ENCODE measurements at places on chromosomes 11 and 22.

- DNase-seq, result no peak
Observed at GRCh38 chr11:115585361-115586024, 81.3 kb upstream of the CADM1 start.

- no peak for DNase-seq
Observed at GRCh38 chr11:1049071-1049405, 12.5 kb upstream of the MUC6 start.

- no peak for DNase-seq
Observed at GRCh38 chr11:71114124-71114851, 138.1 kb downstream of the SHANK2 start.

DNA sequence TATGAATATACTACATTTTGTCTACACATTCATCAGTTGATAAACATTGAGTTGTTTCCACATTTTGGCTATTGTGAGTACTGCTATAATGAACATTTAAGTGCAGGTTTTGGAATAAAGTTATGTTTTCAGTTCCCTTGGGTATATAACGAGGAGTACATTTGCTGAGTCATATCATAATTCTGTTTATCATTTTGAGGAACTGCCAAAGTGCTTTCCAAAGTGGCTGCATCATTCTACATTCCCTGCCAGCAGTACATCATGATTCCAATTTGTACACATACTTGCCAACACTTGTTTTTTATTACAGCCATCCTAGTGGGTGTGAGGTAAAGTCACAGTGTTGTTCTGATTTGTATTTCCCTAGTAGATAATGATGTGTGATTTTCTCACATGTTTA is 1458.6 kb upstream of the TENM4 start:
- DNase-seq, result no peak

GRCh38 chr11:21895686-21896085 is 297.2 kb upstream of the ANO5 start:
- no peak for DNase-seq

DNA sequence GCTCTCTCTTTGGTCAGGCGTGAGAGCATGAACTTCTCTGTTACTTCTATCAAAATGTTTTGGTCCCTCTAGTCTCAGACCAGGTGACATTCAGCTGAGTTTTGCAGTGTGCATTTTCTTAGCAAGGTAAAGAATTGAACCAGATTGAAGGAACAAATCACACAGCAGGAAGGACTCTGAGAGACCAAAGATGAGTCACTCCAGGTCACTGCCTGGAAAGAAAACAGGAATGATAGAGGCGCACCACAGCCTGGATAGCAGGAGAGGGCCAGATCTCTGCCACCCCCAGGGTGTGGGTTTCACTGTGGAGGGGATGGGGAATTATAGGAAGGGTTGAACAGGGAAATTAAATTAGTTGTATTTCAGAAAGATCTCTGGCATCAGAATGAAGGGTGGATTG is 788.3 kb downstream of the NTM start:
- DNase-seq, result no peak

DNA sequence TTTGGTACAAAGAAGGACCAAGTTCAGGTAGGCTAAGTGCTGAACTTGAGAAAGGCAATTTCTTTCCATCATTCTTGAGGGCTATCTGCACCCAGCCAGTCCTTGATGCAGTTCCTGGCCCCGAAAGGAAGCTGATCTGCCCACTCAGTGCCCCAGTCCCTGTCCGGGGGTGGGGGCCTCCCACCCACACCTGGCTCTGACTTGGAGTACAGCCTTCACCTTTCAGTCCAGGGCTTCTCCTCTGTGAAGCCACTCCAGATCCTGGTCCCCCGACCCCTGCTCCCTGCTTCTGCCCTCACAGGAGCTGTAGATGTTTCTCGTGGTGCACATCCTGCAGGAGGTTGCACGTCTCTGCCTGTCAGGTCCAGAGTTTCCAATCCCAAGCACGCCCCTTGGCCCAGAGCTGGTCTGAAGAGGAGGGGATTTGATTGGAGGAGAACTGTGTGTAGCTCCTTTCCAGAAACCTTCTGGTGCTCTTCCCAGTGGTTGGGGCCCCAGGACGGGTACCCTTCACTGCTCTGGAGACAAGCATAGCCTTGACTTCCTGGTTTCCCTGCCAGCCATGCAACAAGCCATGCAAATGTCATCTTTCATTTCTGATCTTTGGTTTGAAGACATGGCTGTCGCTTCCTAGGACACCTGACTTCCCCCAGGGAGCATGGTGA is 75.3 kb downstream of the BCR start:
- DNase-seq, result no peak

- DNase-seq, result no peak
Observed at GRCh38 chr11:42138454-42138853, 679.0 kb upstream of the LRRC4C start.

DNA sequence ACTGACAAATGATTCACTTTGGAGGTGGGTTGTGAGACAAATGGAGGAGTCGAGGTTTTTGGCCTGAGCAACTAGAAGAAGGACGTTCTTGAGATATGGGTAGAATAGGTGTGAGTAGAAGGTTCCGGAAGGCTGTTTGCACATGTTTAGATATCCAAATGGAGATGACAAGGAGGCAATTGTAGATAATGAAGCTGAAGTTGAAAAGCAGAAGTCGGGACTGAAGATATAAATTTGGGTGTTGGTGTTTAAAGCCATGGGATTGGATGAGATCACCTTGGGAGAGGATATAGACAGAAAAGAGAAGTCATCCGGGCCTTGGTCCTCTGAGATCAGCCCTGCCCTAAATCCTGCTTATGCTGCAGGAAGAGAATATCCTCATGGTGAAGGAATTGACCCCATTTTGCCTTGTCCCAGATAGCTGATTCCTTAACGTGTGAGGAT is 75.5 kb upstream of the CD44 start:
- no peak for DNase-seq

DNA sequence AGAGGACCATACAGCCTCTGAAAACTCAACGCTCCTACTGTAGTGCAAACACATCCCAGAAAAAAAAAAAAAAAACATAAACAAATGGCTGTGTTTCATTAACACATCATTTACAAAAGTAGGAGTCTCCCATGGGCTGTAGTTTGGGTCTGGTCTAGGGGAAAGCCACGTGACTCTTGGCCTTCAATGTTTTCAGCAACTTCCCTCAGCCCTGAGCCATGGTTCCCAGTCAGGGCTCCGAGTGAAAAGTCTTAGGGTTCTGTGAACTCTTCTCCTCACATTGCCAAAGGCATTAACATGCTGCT is 58.5 kb downstream of the CSNK2A3 start:
- no peak for DNase-seq

- no peak for DNase-seq
Observed at GRCh38 chr11:7673724-7674434, 579 bp upstream of the CYB5R2 start.

- DNase-seq, result no peak
Observed at GRCh38 chr11:56876621-56877275, 112.0 kb upstream of the OR5AK2 start.

GRCh38 chr11:117449111-117449693 is 121.5 kb downstream of the CEP164 start:
- no peak for DNase-seq

DNA sequence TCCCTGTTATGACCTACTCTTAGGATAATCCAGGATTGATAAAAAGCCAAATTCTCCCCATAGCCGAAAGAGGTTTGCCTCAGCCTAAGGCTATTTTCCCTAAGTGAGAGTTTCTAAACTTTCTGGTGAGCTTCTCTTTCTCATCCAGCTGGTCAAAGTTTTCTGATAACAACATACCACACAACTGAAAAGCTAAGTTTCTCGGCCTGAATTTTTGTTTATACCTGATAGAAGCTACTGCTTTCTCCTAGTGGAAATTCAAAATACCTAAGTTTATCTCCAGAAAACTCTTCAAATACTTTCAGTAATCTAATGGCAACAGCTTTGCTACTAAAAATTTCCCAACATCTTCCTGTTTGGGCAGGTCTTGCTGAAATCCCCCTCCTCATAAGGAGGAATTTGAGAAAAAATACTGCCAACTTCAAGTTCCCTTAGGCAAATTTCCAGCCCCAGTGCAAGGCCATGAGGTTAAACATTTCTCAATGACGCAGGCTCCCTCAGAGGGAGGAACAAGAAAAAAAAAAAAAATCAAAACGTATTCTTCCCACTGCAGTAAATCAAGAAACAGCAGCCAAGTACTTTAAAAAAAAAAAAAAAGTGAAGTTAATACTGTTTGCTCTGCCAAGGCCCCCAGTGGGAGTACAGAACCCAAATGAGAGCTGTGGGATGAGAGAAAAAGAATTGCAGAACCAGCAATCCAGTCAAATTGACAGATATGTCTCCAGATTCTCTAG is 127.0 kb downstream of the MRTFA start:
- DNase-seq, result no peak

DNA sequence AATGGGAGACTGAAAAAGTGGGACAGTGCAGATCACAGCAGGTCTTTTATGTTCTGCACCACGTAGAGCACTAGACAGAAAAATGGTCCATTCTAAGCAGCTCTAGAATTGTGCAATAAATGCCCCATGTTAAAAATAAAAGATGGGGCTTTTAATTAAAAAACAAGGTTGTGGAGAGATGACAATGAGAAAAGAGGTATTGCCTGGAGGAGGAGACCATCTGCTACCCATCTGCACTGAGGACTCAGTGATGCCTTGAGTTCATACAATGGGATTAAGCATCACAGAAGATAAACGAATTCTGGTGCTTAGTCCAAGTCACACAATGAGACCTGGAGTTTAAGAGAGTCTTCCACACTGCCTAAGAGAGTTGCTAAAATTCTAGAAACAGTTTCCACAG is 73.6 kb downstream of the PAK1 start:
- no peak for DNase-seq

DNA sequence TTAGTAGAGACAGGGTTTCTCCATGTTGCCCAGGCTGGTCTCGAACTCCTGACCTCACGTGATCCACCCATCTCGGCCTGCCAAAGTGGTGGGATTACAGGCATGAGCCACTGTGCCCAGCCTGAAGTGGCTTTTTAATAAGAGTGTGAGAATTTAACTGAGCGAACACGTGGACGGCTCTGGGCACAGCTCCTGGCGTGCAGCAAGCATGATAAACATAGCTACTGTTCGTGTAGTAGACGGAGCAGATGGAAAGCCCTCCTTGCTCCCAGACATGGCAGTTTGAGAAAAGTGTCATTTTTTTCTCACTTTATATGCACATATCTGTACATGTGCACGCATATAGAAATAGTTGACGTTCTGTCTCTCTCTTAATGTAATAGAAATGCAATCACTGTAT is 7.0 kb downstream of the EMID1 start:
- DNase-seq, result no peak

DNA sequence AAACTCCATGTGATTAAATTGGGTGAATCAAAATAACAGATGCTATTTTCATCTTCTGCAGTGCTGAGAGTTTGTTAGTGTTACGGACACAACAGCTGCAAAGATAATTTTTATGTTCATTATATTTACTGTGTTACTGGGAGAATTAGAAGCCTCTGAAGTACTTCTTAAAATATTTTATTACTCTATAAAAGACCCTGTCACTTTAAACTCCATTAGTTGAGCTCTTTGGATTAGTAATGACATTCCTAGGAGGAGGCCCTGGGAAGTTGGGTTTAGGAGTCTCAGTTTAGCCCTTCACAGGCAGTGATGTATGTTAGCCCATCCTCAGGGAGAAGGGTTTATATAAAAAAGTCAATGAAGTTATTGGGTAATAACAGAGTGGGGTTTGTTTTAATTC is 596.7 kb downstream of the JRKL start:
- DNase-seq, result no peak

DNA sequence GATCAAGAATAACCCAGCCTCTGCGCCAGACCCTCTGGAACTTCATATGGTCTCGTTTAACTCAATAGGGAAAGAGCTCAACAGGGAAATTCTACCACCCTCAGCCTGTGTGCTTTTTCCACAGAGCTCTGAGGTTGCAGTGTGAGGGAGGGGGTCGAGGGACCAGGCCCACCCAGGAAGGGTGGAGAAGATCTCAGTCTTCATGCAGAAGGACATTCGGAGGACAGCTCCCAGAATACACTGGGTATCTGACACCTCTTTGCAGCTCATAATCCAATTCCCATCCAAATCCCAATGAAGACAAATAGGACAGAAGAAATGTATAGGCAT is 56.6 kb downstream of the ST14 start:
- DNase-seq, result no peak

DNA sequence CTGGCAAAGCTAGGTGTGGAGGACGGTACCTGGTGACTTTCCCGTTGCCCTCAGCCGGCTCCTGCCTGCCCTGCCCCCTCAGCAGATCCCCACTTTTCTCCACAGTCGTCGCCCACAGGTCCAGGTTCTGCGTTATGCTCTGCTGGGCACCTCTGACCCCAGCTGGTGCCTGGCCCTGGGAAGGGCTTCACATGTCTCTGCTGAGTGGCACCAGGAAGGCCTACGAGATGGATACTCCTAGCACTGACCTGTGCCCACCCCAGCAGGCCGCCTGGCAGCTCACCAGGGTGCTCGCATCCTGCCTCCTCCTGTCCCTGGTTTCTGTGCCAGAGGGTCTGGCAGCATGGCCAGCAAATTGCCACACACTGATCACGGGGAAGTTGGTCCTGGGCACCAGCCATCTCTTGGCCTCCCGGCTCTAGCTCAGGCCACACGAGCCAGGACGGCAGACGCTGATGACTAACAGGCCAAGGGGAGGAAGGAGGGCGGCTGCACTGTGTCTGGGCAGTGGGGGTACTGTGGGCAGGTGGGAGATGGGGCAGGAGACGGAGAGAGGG is 13.8 kb downstream of the CARS1 start:
- no peak for DNase-seq

DNA sequence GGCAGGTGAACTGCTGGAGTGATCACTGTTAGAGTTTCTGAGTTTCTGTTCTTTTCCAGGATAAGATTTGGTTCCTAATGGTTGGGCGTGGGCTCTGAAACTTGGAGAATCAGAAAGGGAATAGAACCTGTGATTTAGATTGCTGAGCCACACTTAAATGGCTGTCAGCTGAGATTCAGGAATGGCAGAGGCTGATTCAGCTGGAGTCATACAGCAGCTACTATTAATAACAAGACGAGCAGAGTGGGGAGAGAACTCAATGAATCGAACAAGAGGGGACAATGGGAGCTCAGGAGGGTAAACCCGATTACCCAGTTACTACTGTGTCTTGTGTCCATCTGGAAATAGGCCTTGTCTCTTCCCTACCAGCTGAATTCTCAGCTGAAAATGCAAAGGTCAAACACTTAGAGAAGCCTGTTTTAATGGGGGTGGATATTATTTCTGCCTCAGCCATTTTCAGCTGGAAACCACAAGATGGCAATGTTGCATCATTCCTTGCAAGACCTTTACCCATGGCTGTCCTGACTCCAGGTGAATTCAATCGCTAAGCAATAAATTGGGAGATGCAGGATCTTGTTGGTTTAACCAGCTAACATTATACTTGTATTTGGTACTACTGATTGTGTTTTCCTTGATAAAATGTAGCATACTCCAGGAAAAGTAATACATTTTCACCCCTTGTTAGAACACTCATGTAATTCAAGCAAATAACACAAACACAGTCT is 104.5 kb upstream of the RAG2 start:
- no peak for DNase-seq

DNA sequence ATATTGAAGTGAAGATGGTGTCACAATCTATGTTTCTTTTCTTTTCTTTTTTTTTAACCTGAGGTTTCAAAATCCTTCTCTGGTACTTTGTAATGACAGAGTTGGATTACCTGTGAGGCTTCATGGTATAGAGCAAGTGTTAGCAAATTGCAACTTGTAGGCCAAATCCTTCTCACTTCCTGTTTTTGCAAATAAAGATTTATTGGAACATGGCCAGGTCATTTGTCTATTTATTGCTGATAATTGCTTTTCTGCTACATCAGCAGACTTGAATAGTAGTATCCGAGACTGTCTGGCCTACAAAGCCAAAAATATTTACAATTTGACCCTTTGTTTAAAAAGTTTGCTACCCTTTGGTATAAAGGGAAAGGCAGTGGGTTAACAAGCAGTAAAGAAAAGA is 1059.4 kb upstream of the CCDC90B start:
- DNase-seq, result no peak

GRCh38 chr11:35873721-35874120 is 70.1 kb upstream of the LDLRAD3 start:
- DNase-seq, result no peak
